SIG-M5 (cell line): ENCODE measurements at places on chromosomes 5 and 9.

GRCh38 chr9:129995409-129996160, 47.4 kb downstream of the FNBP1 start:
- DNase-seq = no peak

- no peak for DNase-seq
These were observed 106.3 kb upstream of the MAMDC2 start for GRCh38 chr9:69937360-69937759.

DNA sequence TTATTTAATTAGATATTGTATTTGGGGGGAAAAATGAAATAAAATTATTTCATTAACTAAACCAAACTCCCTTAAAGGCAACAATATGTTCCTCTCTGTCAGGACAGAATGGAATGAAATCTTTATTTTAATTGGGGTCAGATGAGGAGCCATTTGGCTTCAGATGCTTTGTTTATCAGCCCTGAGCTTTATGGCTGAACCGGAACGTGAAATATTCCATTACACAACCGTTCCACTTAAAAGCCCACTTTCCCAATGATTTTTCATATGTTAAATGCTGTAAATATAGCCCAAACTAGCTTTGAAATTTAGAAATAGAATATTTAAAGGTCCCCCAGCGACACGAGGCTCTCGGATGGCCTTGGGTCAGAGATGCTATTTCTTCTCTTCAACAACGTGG, 149.5 kb downstream of the CRB2 start:
- no peak for DNase-seq

GRCh38 chr5:180071531-180072255, at the start of gene RNF130:
TSS of gene RNF130 (minus strand) at chr5:180071759. CDS start at chr5:180071702, 57 bp downstream.
- peak; percentile 33 for DNase-seq

- DNase-seq = no peak
These were observed 9.4 kb downstream of the FYB1 start for GRCh38 chr5:39209924-39210323.

GRCh38 chr9:129885018-129885669, 49.9 kb downstream of the USP20 start:
- no peak for DNase-seq

DNA sequence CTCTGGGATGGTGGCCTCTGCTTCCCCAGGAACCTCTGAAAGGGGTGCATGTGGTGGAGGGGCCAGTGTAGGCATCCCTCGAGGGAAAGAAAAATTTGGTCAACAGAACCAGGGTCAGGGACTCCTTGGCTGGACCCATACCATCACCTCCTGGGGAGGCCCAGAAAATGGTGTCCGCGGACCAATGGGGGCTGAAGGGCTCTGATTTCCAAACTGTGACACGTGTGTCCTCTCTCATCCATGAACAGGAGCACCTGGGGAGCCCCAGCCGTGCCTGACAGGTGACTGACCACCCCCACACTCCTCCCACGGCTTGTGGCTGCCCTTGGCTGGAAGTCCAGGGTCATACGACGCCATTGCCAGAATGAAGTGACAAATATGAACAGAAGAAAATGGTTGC, 3.9 kb downstream of the FCN2 start:
- no peak for DNase-seq

DNA sequence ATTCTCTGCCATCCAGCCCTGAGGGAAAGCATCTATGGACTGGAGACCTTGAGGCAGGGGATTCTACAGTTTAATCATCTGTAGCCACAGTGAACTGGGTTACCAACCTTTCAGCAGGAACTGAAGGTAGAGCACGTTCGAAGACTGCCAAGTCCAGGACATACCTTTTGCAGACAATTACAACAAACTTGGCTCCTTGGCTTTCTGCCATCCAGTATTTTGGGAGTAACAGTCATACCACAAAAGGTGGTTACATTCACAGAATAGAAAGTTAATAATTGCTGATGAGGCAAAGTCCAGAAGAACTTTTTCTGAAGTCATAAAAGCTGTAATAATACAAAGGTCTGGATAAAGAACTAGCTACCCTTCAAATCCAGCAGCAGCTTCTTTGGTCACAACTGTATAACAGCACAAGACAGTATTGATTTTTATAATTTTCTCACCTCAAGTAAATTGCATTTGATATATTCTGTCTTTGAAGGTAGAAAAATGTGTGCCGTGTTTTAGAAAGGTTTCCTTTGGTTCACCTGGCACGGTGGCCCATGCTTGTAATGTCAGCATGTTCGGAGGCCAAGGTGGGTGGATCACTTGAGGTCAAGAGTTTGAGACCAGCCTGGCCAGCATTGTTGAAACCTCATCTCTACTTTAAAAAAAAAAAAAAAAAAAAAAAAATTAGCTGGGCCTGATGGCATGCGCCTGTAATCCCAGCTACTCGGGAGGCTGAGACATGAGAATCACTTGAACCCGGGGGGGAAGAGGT, 236.6 kb downstream of the NR3C1 start:
- no peak for DNase-seq

GRCh38 chr5:134063188-134063820, 51.2 kb upstream of the TCF7 start:
- DNase-seq = no peak

DNA sequence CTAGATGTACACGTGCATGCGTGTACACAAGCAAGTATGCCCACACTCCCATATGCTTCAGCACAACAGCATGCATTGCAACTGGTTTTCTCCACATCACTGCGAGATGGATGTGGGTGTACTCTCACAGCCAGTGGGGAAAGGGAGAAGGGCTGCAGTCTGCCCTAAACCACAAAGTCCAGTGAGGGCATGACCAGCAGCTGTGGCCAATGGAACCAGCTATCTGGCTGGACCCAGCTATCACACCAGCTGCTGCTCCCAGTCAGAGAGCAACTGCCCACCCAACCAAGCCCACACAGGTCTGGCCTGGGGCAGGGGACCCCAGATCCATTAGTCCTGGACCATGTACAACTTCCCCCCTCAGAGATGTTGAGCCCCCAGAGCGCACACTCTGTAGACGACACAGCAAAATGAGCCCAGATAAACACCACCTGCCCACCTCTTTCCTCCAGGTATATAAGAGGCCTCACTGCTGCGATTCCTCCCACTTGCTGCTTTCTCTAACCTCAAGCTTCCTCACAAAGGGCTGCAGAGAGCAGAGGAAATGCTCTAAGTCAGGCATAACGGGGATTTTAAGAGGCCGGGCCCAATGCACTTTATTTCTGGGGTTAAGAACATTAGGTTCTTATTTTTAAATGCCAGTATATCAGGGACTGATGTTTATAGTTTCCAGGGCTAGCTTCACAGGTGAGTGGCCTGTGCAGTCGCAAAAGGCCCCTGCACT, 39.0 kb downstream of the SHB start:
- no peak for DNase-seq

DNA sequence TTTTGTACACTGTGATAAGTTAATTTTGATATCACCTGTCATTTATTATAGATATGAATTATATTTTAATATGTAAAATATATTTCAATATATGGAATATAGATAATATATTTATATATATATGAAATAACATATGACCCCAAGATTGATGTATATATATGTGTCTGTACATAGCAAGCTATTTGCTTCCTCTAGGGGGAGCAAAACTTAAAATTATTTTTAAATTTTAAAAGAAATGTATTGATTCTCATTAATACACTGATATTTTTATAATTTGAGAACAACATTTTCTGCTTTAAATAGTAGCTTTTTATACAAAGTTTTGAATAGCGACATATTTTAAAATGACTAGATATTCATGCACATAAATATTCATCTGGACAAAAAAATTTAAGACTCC, 272.0 kb downstream of the DMRTA1 start:
- DNase-seq = no peak

DNA sequence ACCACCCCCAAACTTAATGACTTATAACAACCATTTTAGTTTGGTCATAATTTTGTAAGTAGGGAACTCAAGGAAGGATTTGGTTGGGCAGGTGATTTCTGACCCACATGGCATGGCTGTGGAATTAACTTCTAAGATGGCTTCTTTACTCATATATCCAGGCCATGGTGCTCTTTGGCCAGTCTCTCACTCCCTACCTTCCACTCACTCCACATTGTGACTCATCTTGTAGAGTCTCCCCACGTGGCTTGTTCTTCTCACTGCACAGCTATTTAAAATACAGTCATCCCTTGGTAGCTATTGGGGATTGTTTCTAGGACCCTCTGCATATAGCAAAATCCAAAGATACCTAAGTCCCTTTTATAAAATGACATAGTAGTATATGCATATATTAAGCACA, 76.6 kb upstream of the MAST4 start:
- no peak for DNase-seq

- DNase-seq = peak; percentile 54
These were observed 58.0 kb downstream of the ANKRD33B start for GRCh38 chr5:10621832-10622231.

DNA sequence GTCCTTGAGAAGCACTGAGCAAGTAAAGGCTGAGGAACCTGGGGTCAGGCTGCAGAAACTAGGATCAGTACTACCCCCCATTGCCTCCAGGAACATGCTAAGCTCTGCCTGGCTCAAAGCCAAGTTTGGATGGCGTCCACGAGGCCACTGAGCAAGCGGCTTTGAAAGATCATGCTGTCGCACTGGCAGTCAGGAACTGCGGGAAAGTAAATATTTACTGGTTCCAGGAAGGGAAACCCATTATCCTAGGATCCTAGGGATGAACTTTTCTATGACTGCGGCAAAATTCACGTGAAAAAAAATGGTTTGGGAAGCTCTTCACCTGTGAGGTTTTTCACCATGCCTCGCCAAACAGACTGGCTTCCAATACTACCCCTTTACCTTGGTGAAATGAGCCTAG, 75.3 kb upstream of the PJA2 start:
- DNase-seq = no peak
